Cardiac ventricle fibroblast (primary cell): ENCODE measurements at places on chromosomes 2 and 18. TPM values are rescaled to one million over a fixed set of nuclear protein-coding genes. Genes with fewer than 3 reads are reported as not detected.

GPR39 gene
- total RNA-seq = 0.06 and 0.34 TPM in 2 replicates

LTBP1 gene
- 104 and 114 TPM in 2 replicates for total RNA-seq

PLA2R1 gene
- total RNA-seq = 17.7 and 20.8 TPM in 2 replicates

SERPINB2 gene
- total RNA-seq = not detected in 2 replicates

RNF144A gene
- 4.7 and 6.9 TPM in 2 replicates for total RNA-seq

SLC14A1 gene
- total RNA-seq = 1.0 and 4.1 TPM in 2 replicates

AGXT gene
- not detected in 2 replicates for total RNA-seq

BABAM2 gene
- 22.8 and 23.5 TPM in 2 replicates for total RNA-seq

FANCL gene
- 5.4 and 16.2 TPM in 2 replicates for total RNA-seq

ADAM23 gene
- total RNA-seq = 4.2 and 5.7 TPM in 2 replicates

HRH4 gene
- total RNA-seq = 0.10 TPM in 1 of 2 replicates, not detected in the other

MAP4K4 gene
- total RNA-seq = 165 and 168 TPM in 2 replicates

GMCL1 gene
- total RNA-seq = 7.1 and 8.0 TPM in 2 replicates

TRAF3IP1 gene
- 4.8 and 8.7 TPM in 2 replicates for total RNA-seq

CYP27A1 gene
- total RNA-seq = 15.7 and 15.9 TPM in 2 replicates

PSD4 gene
- total RNA-seq = 0.69 and 1.4 TPM in 2 replicates

RAX gene
- total RNA-seq = not detected in 2 replicates

SOX11 gene
- total RNA-seq = not detected in 2 replicates

UGT1A5 gene
- not detected in 2 replicates for total RNA-seq
